NCI-H1105 (cell line): ENCODE measurements at places on chromosomes 1 and 21.

- no peak for DNase-seq
Measured at GRCh38 chr1:44014365-44015104, 16.7 kb downstream of the SLC6A9 start.

DNA sequence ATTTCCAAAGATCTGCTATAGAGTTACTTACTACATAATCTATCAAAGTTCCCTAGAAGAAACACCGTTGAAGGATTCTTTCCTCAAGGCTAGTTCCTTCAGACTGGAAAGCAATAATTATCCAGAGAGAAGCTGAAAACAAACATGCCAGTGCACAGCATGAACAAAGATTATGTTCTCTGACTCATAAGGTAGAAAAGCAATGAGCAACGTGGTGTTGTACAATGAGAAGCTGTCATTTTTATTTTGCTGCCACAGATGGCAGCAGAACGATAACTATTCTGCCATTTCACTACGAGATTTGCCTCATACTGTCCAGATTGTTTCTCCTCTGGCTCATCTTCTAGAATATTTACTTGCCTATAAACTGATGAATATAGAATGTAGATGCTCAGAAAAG is 10.7 kb downstream of the EXTL2 start:
- no peak for DNase-seq

GRCh38 chr1:208115924-208116640 is 128.1 kb downstream of the PLXNA2 start:
- DNase-seq: no peak

DNA sequence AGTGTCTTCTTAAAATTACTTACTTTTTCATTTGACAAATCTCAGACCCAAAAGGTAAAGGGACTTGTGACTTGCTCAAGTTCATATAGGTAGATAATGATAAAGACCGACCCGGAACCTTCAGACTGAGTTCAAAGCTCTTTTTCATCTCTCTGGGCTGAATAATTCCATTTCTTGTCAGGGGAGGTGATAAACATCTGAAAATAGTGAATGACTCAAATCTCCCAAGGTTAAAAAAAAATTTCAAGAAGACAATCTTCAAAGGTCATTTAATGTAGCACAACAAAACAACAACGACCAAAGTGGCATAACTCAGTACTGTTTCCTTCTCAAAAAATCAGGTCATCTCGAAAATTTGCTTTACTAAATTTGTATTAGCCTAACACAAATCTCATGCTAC is 20.6 kb downstream of the LUZP1 start:
- no peak for DNase-seq

DNA sequence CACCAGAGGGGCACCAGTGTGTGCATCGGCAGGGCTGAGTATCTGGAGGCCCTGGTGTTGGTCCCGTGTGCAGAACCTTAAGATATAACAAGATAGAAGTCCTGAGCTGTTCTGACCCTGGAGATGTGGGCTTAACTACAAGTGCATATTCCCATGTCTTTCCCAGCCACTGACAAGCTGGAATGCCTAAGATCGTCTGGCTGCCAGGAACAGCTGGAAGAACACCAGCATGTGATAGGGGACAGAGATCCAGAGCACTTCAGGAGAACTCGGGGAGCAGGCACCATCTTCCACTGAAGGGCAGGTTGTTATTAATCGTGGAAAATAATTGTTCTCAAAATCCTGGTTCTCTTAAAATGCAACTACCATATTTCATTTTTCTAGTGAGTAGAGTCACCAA is 419.9 kb upstream of the RUNX1 start:
- no peak for DNase-seq

DNA sequence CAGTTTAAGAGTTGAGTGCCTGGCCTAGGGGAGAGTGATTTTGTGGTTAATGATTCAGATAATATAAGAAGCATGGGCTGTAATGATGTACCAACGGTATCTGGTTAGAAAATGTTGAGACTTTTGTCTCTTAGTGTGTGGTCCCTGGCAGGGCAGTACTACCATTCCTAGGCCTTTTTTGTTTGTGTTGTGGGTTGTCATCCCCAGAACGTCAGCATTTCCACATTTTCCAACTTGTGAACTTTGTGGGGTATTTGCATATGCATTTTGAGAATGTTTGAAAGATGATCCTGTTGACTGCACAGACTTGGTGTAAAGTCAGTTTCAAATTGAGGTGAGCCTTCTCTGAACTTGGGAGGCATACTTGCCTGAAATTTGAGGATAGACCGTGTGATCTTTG is 11.4 kb downstream of the NEK7 start:
- DNase-seq: no peak

- DNase-seq: no peak
Measured at GRCh38 chr21:15732290-15732995, 2.7 kb downstream of the USP25 start.
